Skin of body (tissue), 3 donors: ENCODE measurements at places on chromosomes 4 and X.
A peak's percentile ranks its signal among the peaks of the same experiment; 100 is the strongest.

DNA sequence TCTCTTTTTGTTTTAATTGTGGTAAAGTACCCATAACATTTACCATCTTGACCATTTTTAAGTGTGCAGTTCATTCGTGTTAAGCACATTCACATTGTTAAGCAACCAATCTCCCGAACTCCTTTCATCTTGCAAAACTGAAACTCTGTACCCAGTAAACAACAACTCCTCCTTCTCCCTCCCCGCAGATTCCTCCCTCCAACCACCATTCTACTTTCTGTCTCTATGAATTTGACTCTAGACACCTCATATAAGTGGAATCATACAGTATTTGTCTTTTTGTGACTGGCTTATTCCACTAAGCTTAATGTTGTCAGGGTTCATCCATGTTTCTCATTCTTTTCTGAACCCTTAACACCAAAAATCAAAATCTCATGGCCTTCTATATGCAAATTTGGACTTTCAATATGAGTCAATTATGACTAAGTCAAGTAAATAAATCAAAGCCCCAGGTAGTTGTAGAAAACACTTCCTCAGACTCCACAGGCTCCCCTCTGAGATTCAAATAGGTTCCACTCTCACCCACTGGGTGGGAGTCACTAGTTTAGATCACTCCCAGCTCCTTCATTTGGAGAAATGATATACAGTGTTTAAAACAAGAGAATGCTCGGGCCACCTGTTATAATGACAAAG, 9.8 kb upstream of the RTL5 start:
- DNase-seq: no peak

- DNase-seq: no peak
Observed at GRCh38 chr4:140679576-140679975, 76.6 kb downstream of the TBC1D9 start.

DNA sequence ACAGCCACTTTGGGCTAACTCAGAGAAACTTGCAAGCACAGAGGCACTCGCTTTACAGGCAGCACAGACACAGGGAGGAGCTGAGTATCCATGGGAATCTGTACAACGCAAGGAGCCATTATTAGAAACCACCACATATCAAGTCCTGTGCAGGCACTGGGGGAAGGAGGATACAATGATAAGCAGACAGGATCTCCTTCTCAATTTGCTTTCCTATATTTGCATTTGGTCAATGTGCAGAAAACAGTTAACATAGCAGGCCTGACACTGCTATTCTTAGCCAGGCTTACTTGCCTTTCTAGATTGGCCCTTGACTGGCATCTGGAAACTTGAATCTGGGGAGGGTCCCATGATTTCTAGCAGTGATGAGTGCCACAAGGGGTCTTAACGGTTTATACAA, 65.8 kb downstream of the TEC start:
- DNase-seq: no peak

GRCh38 chrX:116238093-116238492, 67.5 kb downstream of the AGTR2 start:
- no peak for DNase-seq

DNA sequence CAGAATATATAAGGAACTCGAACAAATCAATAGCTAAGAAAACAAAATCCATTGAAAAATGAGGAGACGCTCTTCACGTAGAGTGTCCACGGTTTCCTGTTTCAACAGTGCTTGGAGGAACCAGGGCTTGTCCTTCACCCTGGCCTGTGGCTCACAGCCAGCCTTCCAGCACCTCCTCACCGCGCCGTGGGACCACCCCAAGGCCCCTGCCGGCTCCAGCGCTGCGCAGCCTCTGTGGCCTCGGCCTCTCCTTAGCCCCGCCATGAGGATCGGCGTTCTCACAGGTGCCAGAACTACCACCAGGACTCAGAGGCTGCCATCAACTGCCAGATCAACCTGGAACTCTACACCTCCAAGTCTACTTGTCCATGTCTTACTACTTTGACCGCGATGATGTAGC, 52.5 kb upstream of the CTSO start:
- DNase-seq: no peak

DNA sequence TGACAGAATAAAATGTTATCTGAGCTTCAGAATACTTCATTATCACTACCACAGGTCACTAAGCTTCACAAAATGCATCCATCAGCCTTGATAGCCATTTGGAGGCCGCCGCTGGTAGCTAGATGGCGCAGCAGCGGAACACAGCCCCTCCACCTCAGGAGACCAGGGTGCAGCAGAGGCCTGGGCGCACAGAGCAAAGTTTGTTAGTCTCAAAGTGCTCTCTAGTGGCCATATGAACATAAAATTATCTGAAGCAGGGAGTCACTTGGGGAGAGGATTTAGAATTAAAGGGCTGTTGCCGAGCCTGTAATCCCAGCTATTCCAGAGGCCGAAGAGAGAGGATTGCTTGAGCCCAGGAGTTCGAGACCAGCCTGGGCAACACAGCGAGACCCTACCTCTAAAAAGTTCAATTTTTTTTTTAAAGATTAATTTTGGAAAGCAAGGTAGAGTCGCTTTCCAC, 8.1 kb upstream of the DCTD start:
- DNase-seq: peak; percentile 32

DNA sequence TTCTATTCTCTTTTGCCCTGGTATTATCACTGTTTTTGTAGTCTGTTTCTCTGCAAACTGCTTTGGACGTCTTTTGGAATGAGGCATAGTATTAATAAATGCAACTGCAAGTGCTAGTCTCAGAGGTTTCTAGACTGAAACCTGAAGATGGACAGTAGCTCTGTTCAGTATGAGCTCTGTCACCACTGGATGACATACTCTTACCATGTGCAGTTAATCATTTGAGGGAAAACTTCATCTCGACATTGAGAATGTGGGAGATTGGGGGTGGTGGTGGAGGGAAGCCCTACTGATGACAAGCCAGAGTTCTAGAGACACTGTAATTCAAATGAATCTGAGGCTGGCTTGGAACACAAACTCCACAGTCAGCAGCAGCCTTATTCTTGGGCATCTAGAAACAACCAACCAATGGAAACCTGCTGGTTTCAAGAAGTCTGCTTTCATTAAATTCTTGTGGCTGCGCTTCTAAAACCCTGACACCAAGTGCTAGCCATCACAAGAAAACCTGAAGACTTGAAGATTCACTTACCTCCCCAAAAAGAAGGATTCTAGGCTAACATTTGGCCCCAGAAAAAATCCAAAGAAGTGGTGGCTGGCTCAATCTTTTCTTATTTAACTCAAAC, 161.7 kb downstream of the RASL11B start:
- DNase-seq: no peak

DNA sequence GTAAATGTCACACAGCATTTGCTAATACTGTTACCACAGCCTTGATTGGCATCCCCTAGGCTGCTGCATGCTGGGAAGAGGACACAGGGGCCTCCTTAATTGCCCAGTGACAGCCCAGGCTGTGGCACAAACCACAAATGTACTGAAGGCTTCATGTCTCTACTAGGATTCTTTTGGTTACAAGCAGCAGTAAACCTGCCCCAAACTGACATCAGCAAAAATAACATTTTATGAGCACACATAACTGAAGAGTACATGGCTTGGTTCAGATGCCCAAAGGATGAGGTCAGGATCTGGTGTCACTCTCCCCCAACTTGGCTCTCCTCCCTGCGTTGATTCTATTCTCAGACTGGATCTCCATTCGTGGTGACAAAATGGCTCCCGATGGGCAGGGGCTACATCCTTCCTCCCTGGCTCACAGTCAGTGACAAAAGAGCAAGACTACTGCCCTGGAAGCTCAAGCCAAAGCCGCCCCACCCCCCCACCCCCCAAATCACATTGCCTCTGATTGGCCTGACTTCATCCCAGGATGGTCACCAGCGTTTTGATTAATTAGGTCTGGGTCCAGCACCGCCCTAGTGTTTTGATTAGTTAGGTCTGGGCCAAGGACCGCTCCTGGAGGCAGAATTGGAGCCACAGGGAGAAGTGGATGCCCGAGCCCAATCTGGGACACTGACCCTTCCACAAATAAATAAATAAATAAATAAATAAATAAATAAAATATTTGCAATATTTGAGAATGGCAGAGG, 180.5 kb upstream of the RBPJ start:
- no peak for DNase-seq

- DNase-seq: no peak
Observed at GRCh38 chrX:128653524-128654060, 601.4 kb upstream of the ACTRT1 start.

DNA sequence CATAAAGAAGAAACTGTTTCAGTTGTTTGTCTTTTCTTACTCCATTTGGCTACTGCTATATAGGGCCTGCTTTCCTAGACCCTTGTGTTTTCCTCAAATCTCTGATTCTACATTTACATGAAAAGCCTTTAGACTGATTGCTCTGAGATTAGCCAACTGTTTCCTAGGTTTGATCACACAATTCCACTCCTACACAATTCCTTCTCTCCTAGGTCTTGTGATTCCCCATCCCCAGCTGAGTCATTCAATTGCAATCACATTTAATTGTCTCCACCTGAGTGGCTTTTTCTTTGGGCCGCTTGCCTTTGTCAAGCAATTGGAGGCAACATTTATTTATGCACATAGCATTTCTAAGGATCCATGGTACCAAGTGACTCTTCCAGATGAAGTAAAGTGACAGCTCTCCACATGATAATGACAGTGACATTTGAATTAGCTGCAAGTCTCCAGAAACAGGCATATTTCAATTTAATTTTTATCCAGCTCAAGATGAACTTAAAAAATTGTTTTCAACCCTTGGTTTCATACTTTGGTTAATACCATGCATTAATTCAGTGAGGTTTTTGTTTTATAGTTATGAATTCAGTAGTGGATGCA, 35.8 kb downstream of the ATXN3L start:
- DNase-seq: no peak

DNA sequence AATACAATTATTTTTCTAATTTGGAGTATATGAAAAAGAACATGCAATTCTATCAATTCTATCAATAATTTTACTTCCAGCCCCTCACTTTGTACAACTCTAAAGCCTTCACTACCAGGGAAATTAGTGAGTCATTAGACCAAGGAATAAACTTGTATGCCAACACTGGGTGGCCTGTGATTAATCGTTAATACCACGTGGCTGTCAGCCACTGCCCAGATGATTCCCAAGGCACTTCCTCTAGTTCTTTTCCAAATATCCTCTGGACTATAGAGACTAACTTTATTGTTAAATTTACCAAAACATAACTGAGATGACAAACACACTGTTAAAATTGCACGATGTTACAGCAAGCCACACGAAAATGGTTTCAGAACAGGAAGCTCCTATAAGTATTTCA, 45.7 kb downstream of the MID1 start:
- DNase-seq: no peak

DNA sequence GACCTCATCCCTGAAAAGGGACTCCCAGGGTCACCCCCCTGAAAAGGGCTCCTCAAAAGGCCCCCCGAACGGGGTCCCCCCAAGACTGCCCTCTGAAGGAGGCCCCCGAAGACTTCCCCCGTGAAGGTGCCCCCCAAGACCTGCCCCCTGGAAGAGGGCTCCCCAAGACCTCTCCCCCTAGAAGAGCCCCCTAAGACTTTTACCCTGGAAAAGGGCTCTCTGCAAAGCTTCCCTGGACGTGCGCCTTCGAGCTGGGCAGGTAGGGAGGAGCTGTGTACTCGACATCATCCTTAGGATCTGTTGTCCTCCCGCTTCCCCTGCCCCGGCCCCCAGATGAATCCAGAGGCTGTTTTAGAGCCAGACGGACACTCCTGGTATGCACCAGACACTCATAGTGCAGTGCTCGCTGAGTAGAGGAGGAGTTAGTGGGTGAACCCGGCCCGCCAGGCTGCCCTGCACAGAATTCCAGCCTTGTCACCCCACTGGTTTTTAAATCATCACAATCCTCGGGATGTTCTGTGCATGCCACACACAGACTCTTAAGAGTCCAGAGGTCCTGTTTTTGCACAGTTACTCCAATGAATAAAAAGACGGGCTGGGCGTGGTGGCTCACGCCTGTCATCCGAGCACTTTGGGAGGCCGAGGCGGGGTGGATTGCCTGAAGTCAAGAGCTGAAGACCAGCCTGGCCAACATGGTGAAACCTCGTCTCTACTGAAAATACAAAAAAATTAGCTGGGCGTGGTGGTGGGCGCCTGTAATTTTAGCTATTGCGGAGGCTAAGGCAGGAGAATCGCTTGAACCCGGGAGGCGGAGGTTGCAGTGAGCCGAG, 5.7 kb upstream of the SLC25A6 start:
- DNase-seq: no peak

GRCh38 chr4:41106694-41107419, 107.5 kb downstream of the APBB2 start:
- no peak for DNase-seq

DNA sequence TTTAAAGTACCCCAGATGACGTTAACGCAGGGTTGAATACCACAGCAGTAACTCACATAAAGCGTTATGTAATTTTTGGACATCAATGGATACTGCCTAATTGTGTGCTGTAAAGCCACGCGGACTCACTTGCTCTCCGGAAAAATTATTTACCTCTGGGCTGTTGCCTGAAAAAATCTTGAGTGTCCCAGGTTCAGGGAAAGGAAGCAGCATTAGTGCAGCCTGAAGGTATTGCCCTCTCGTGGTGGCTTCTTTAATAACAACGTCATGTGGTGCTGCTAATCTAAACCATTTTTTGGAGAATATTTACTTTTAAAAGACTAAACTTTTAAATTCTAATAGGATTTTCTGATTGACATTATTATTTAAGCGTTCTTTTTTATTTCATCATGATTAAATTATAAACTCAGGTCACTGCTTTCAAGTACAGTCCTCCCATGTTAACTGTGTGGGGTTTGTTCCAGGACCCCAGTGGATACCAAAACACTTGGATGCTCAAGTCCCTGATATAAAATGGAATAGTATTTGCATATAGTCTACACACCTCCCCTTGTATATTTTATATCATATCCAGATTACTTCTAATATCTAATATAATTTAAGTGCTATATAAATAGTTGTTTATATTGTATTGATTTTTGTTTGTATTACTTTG, 384.8 kb downstream of the FAM133A start:
- DNase-seq: no peak

DNA sequence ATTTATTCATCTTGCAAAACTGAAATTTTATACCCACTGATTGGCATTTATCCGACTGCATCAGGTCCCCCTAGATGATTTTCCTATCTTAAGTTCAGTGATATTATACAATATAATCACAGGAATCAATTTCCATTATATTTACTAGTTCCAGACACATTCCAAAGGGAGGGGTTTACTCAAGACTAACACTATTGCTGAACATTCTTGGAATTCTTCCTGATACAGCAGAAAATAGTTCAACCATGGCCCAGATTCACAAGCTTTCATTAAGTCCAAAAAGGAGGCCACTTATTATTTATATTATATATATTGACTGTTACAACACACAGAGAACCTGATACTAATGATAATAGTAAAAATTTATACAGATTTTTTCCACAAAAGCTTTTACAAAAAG, 2353.6 kb downstream of the PCDH7 start:
- DNase-seq: no peak
